ENCODE measurements at places on chromosomes 1 and 21.

DNA sequence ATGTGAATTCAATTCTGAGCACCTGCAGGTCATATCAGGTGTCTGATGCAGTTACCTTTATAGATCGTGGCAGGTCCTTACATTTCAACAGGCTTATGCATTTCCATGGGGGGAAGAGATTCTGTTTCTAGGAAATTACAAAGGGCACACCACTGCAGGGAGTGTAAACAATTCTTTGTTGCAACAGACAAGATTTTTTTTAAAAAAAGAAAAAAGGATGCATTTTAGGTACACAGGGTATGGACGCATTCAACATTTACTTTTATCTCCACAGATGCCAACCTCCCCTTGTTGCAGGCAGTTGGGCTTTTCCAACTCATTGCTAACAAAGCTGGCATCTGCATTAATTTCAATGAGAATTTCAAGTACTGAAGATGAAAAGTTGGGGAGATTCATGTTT lies 13.5 kb upstream of the TEKT2 start:
- DNase-seq = no peak

- DNase-seq = no peak
These were observed 86.0 kb upstream of the GNG4 start for GRCh38 chr1:235735621-235736020.

DNA sequence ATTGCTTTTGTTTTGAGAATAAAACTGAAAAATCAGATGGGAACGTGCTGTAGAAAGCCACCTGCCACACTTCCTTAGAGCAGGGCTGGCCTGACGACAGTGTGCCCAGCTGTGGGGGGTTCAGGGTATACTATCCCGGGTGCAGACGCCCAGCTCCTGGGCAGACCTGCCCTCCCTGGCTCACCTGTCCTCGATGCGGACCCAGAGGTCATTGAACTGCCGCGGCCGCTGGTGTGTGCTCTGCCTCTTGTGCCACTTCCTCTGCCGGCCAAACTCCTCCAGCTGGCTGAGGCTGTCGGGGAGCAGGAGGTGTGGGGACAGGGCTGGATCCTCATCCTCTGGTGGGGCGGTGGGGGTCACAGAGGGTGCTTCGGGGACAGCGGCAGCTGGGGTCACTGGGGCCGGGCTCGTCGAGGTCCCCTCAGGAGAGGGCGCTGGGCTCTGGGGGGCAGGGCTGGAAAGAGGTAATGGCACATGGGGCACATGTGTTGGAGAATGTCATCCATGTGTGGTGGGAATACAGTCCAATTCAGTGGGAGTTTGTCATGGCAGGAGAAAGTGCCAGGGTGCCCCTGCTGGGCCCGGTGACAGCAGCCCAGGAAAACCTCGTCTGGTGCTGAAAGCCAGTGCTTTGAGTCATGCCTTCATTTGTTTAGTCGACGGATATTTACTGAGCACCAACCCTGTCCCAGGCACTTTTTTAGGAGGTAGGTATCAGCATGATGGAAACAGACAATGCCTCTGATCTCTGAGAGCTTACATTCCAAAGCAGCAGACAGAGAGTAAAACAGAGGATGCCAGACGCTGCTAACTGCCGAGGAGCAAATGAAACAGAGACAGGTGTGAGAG lies 222.0 kb downstream of the TRABD2B start:
- no peak for DNase-seq

GRCh38 chr1:200704986-200705500 lies 33.6 kb upstream of the CAMSAP2 start:
- DNase-seq = no peak

- no peak for DNase-seq
These were observed 14.5 kb downstream of the DUSP10 start for GRCh38 chr1:221727146-221728036.

DNA sequence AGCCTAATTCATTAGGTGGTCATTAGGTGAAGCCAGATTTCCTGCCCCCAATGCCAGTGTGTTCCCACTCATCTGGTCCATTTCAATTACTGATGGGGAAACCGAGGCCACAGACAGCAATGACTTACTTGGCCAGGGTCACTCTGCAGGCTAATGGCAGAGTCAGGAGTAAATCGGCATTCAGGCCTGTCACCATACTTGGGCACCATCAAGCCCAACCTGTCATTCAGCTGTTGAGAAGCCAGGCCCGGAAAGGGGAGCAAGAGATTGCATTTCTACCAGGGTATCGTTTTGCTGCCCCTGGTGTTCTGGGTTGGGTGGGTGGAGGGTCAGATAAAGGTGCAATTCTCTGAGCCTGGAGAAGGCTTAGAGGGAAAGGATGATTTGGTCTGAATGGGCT lies 8.0 kb upstream of the TMEM61 start:
- no peak for DNase-seq

DNA sequence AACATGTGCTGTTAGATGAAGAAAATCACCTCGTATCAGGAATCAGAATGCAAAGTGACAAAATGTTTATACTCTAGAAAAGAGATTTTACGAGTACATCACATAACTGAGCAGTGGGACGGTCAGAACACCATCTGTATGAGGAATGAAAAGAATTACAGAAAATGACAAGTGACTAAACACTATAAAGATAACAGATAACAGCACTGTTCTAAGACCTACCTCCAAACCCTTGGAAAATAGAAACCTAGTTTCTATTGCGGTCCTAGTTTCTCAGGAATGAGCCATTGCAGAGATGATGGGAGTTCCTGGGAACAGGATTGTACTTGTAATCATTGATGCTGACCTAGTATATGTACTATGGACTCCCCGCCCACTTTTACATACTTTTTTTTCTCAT lies 839.4 kb upstream of the ADAMTS5 start:
- no peak for DNase-seq

- DNase-seq = no peak
These were observed 6.7 kb downstream of the SFPQ start for GRCh38 chr1:35186239-35186638.

DNA sequence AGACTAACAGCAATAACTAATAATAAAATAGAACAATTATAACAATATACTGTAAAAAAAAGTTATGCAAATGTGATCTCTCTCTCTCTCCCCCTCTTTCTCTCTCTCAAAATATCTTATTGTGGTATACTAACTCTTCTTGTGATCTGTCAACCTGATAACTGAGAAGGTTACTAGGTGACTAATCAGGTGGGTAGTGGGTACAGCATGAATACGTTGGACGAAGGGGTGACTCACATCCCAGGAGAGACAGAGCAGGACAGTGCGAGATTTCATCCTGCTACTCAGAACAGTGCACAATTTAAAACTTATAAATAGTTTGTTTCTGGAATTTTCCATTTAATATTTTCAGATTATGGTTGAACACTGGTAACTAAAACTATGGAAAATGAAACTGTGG lies 257.5 kb downstream of the LRRC40 start:
- DNase-seq = no peak

GRCh38 chr1:37073152-37073853 lies 39.0 kb upstream of the GRIK3 start:
- no peak for DNase-seq

- DNase-seq = no peak
These were observed 64.4 kb downstream of the MACF1 start for GRCh38 chr1:39268906-39269305.

- no peak for DNase-seq
These were observed 57.2 kb downstream of the TAS1R2 start for GRCh38 chr1:18802231-18802630.

- no peak for DNase-seq
These were observed 205.9 kb downstream of the DSCAM start for GRCh38 chr21:40641042-40641441.

GRCh38 chr1:26710811-26711210 lies 15.0 kb downstream of the ARID1A start:
- DNase-seq = no peak

All from amniotic stem cell (primary cell).